ENCODE measurements at places on chromosomes 11 and 22.

- DNase-seq: peak; percentile 62
Measured at GRCh38 chr11:67437082-67437808, at the start of gene PTPRCAP. Gene PTPRCAP (minus strand): TSS chr11:67437682. CDS start chr11:67437619, 63 bp downstream.

DNA sequence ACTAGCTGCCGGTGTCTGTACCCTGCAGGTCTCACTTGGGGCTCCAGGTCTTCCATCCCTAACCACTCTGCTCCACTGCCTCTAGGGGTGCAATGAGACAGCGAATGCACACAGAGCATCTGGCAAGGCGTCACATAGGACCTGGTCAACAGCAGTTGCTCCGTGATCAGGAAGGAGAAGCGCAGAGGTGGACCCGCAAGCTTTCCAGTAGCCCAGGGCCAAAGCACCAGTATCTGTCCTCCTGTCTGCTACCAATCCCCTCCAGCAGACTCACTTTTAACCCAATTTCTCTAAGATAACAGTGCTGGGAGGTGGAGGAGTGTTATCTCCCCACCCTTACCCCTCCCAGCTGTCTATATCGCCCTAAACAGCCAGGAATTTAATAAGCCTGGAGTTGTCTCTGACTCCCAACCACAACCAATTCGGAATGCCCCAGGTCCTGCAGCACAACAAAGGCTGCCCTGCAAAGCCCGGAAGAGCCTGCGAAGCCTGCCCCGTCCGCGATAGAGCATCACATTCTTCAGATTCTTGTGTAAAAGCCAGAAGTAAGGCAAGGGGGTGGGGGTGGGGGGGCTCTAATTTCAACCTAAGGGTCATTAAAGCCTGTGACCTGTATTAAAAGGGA is 19.3 kb downstream of the MYH9 start:
- no peak for DNase-seq

DNA sequence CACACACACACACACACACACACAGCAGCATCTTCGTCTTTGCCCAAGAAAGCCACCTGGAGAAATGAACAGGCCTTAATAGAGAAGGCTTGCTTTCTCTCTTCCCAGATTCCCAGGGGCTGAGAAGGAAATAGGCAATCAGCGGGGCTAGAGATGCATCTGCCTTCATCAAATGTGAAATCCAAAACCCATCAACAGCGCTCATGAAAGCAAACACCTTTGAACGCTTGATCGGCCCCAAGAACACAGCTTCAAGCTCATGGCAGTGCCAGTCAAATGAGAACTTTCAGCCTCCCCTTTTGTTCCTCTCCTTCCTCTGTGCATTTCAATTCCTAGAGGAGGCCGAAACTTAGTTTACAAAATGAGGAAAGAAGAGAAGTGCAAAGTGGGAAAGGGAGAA is 122.7 kb downstream of the EFCAB6 start:
- no peak for DNase-seq

DNA sequence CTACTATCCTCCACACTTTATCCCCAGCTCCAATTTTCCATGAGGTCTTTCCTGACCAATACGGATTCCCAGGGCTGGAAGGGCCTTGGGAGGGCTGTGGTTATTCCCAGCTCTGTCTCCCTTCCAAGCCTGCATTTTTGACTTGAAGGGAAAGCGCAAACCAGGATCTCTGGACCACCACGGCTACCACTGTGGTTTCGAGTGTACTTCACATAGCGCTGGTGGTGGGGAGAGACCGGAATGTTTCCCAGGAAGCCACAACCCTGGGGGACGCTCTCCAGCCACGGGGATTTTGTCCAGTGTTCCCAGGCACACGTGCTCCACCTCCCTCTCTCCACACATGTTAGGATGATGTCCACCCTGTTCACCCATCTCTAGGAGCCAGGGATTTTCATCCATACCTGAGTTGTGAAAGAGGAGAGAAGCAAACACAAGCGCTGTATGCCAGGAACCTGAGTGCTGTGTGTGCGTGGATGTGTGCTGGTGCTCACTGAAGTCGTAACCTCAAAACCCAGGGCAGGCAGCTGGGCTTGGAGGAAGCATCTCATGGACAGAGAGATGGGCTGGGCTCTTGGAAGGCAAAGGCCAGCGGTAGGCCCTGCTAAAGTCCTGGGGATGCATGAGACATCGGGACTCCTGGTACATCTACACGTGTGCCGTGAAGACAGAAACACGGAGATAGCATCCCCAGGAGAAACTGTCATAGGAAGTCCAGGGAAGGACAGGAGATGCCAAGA is 1.3 kb upstream of the NPTXR start:
- no peak for DNase-seq

Measured in stimulated activated CD8-positive, alpha-beta memory T cell treated with anti-CD3 and anti-CD28 coated beads, Interleukin-4, amount 100 ng/mL, for 1 hour (primary cell).